Urinary bladder (tissue), 4 donors: ENCODE measurements at places on chromosomes 4 and X. TPM values are rescaled to one million over a fixed set of nuclear protein-coding genes. Genes with fewer than 3 reads are reported as not detected.

The CLDN22 gene
- not detected for polyA plus RNA-seq

The CRMP1 gene
- 12.1 TPM for polyA plus RNA-seq

The SMIM31 gene
- polyA plus RNA-seq, result 0.09 TPM

The MAGEE1 gene
- polyA plus RNA-seq, result 4.8 TPM

The NOX1 gene
- 0.61 TPM for polyA plus RNA-seq

The EFHC2 gene
- 2.0 TPM for polyA plus RNA-seq

The IL2RG gene
- polyA plus RNA-seq, result 3.2 TPM

The SPANXB1 gene
- not detected for polyA plus RNA-seq

The CHRDL1 gene
- 29.3 TPM for polyA plus RNA-seq

The TMEM150C gene
- 10.4 TPM for polyA plus RNA-seq

The ATP11C gene
- polyA plus RNA-seq, result 19.3 TPM

The NPY5R gene
- polyA plus RNA-seq, result 0.11 TPM

The SH3D19 gene
- polyA plus RNA-seq, result 57.1 TPM

The LAMTOR3 gene
- 45.0 TPM for polyA plus RNA-seq
